Fibroblast of the aortic adventitia (primary cell): ENCODE measurements at places on chromosomes 1 and 21. TPM values are rescaled to one million over a fixed set of nuclear protein-coding genes. Genes with fewer than 3 reads are reported as not detected.

DNA sequence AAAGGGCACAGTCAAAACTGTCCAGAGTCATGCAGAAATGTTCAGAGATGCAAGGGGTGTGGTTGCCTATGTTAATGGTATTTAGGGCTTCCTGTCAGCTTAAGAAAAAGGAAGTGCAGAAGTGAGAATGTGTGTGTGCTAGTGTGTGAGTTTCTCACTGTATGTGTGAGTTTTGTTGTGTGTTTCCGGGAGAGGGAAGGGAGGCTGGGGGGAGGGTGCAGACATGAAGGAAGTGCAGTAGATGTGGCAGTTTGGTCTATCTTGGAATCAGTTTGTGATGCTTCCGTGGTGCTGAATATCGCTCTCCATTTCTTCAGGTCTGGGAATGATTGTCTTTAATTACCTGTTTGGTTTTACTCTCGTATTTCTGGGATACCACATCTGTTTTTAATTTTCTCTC lies 16.5 kb upstream of the ATP6V1G3 start:
- no peak for DNase-seq

DNA sequence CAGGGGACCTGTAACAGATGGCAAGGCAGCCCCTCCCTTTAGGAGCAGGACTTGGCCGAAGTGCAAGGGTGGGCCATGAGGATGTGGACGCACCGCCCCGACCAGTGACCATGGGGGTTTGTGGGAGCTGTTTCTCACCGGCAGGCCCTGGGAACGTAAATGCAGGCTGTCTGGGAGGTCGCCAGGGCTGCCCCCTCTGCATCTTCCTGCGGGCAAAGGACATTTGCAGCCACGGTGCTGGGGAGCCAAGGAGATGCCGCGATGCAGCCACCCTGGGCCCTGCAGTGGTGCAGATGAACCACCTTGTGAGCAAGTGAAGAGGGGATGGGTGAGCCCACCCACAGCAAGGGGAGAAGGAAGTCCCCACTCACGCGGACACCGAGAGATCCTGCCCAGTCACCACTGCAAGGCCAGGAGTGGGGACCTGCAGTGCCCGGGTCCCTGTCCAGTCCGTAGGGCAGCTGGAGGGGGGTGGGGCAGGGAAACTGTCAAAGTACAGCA lies 121.1 kb downstream of the SIK1 start:
- no peak for DNase-seq

The SDC3 gene
- 26.8 and 47.5 TPM in 2 replicates for total RNA-seq

- DNase-seq: no peak
Measured at GRCh38 chr1:44821240-44821715, 13.0 kb downstream of the BTBD19 start.

GRCh38 chr1:41399145-41399795 lies 38.0 kb downstream of the FOXO6 start:
- DNase-seq: no peak

The PTPN7 gene
- total RNA-seq: not detected in 2 replicates

GRCh38 chr1:57289781-57290180 lies 134.1 kb downstream of the DAB1 start:
- DNase-seq: no peak

DNA sequence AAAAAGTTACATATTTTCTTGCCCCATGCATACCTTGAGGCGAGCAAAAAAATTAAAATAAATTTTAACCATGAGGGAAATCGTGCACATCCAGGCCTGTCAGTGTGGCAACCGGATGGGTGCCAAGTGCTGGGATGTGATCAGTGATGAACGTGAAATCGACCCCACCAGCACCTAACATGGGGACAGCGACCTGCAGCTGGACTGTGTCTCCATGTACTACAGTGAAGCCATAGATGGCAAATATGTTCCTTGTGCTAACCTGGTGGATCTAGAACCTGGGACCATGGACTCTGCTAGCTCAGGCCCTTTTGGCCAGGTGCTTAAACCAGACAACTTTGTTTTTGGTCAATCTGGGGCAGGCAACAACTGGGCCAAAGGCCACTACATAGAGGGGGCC lies 67.4 kb upstream of the PODN start:
- no peak for DNase-seq

GRCh38 chr1:236654511-236654910 lies 31.8 kb upstream of the ACTN2 start:
- DNase-seq: no peak

DNA sequence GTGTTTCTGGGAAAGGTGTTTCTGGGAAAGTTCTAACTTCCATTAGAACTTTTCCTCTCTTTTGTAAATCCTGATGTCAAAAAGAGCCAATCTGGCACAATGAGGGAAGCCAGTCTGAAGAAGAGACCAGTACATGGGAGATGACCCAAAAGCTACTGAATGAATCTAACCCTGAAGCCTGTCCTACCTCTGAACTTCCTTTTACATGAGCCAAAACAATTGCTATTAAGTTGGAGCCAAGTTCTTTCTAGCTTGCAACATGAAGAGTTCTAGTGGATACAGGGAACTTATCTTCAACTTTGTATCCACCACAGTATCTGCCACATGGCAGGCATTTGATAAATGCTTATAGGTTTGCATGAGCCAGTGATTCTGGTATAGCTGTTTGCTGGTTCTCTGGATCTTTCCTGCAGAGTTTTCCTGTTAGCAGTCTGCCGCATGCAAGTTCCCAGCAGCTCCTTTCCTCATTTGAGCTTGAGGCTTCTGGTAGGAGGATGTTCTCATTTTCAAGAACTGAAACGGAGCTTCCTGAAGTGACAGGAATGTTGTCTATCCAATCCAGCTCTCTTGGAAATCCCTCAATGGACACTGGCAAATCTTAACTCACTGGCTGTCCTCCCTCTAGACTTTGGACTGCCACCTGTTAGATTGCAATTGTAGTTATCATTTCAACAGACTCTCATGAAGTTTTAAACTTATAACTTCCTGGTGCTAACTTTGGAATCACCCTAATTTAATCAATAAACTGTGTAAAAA lies 73.1 kb upstream of the LPGAT1 start:
- DNase-seq: no peak

The RXFP4 gene
- total RNA-seq: 0.09 TPM in 1 of 2 replicates, not detected in the other

DNA sequence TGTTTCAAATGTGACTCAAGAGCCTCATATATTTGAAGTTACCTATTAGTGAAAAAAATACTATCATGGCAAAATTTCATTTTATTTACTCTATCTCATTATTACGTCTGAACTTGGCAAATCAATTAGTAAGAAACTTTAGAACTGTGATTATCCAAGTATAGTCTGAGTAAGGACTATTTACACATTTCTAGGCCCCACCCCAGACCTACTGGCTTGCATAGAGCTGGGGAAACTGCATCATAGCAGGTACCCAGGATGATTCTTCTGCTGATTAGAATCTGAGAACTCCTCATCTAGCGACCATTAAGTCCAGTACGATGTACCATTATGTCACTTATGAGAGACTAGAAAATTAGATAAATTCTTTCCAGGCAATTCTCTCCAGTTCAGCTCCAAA lies 20.1 kb downstream of the MCOLN3 start:
- DNase-seq: no peak

The PAQR6 gene
- total RNA-seq: 0.63 TPM in 1 of 2 replicates, not detected in the other

The IL20 gene
- total RNA-seq: not detected in 2 replicates

The RGS5 gene
- total RNA-seq: 6.4 and 20.2 TPM in 2 replicates

The REN gene
- total RNA-seq: not detected in 2 replicates

The GJA5 gene
- 0.74 TPM in 1 of 2 replicates, not detected in the other for total RNA-seq

- DNase-seq: no peak
Measured at GRCh38 chr1:224609333-224609732, 6.8 kb upstream of the CNIH3 start.

The USP48 gene
- total RNA-seq: 57.9 and 131 TPM in 2 replicates

The TRNP1 gene
- total RNA-seq: 11.6 and 19.1 TPM in 2 replicates
